Left forelimb (tissue), 1 donor: ENCODE measurements at places on chromosomes 11 and 22.

DNA sequence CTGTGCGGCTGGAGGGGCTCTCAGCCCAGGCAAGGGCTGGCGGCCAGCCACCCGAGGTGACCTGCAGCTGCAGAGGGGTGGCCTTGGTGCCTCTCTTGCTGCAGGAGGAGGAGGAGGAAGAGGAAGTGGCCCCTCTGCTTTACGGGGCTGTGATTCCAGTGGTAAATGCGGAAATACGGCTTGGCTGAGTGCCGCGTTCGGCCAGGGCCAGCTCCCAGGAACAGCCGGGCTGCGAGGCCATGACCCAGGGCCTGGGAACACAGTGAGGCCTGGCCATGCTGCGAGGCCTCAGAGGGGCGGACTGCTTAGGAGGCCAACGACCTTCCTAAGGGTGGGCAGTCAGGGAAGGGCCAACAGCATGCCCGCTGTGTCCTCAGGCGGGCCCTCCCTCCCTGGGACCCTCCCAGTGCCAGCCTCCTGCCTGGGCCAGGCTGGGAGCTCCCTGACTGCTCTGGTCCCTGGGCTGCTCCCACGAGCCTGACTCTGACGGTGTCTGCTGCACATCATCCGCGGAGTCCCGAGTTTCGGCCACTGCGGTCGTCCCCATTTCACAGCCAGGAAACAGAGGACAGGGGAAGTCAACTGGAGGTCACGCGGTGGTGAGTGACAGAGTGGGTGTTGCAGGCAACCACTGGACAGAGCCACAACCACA, 20.8 kb upstream of the PPARA start:
- DNase-seq, result no peak

- DNase-seq, result peak; percentile 52
Measured at GRCh38 chr11:117855912-117856651, 20.4 kb downstream of the FXYD6 start.

DNA sequence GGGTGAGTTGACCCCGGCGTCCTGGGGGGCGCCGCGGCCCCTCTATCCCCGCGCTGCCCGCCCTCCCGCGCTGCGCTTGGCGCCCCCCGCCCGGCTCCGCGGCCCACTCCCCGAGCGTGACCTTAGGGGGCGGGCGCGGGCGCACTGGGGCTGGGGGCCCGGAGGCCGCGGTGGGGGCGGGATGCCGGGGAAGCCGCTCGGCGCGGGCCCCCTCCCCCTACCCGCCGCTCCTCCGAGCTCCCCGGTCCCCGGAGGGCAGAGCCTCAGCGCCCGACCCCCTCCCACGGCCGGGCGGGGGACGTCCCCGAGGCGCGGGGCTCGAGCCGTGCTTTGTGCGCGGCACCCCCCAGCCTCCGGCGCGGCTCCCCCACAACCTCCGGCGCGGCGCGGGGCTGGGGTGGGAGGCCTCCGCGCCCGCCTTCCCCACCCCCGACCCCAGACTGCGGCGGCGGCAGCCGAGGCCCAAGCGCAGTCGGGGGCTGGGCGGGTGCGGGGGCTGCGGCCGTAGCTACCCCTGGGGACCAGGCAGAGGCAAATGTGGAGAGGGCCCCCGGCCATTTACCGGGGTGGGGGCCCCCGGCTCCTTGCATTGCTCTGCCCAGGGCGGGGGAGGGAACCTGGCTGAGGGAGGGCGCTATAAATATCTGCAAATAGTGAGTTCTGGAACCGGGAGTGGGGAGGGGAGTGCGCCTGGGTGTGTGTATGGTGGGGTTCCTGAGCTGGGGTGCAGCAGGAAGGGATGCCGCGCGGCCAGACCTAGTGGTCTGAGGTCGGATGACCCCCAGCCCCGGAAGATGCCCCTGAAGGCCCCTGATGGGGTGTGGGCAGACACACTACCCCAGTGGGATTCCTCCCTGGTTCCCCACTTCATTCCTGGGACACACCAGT, 988 bp downstream of the MGAT3 start:
- no peak for DNase-seq

- no peak for DNase-seq
Measured at GRCh38 chr11:121367001-121367843, 74.7 kb downstream of the SC5D start.

DNA sequence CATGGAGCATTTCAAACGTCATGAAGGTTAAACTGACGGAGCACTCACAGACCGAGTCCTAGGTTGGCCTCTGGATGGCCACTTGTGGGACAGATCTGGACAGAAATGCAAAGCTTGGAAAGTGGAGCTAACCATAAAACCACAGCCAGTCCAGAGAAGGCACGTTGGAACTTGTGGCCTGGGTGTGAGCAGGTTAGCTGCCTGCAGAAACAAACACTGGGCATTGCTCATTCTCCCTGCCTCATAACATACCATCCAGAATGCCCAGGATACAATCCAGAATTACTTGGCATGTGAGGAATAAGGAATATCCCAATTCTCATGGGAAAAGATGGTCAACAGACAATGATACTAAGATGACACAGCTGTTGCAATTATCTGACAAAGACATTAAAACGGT, 1005.0 kb downstream of the TBC1D22A start:
- no peak for DNase-seq

DNA sequence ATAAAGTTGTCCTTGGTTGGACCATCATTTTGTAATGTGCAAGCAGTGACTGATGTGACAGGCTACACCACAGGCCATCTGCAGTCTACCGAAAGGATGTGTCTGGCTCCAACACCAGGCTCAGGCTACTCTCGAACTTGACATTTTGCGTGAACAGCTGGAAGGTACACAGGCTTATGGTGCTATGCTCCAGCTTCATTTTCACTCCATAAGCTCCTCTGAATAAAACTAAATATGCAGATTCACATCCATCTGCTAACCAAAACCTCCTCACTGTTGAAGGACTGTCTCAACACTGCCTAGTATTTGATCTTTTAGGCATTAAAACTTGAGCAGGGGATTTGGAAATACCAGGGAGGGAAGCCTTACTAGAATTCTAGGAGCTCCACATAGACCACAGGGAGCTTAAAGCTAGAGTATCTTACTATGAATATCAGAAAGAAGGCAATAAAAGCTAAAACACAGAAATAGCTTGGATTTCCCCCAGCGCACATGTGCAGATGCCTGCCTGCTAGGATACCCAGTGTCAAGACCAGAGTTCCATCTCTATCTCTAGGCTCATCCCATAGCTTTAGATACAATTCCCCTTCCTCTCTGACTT, 383.9 kb upstream of the FAT3 start:
- no peak for DNase-seq

DNA sequence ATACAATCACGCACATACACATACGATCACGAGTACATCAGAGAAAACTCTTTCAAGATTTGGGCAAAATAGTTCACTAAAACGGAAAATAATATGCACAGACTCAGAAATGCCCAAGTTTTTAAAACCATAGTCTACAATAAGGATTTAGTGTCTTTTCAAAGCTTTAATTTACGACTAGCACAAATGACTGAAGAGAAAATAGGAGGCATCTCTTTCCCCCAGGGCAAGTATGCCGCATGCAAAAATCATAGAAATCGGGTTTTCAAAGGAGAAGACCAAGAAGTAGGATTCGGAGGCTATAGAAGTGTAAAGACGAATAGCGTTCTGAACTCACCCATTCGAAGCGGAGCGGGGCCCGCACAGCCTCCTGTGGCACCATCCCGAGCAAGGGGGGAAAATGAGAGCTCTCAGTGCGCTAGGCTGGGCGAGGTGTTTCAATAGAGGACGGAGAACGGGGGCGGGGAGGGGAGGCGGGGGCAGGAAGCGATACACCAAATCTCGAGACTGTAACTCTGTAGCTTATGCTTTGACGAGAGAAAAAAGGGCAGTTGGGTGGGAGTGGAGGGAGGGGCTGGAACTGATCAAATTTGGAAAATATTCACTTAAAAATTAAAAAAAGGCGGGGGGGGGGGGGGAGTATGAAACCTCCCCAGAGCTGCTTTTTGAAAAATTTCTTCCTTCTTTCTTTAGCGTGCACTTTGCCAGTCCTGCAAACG, 15.8 kb downstream of the BLID start:
- peak; percentile 88 for DNase-seq

DNA sequence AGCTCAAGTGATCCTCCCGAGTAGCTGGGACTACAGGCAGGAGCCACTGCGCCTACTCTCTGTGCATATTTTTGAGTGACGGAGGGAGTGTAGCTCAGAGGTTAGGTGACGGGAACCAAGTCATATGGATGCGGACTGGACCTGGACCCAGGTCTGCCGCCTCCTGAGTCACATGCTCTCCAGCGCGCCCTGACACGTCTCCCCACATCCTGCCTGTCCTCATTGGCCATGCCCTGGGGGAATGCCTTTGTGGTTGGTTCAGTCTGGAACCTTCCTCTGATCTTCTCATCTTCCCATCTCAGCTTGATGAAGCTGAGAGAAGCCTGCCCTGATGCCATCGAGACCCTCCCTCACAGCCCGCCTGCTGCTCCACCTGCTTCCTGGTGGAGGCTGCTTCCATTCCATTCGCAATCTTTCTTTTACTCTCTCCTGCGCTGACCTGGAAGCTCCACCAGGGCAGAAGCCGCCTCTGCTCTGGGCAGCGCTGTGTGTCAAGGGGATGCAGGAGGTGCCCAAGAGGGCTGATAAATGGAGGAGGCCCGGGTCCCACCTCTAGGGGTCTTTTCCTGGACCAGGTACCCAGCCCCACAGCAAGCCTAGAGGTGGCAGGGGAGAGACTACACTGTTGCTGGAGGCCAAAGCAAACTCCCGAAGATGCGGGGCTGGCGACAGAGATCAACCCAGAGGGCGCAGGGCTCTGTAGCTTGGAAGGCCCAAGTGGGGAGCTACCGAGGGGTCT, 13.9 kb upstream of the BAIAP2L2 start:
- DNase-seq, result no peak

GRCh38 chr11:61699737-61700160, 19.6 kb downstream of the DAGLA start:
- DNase-seq, result no peak

- peak; percentile 80 for DNase-seq
Measured at GRCh38 chr11:67277231-67277961, 11.1 kb downstream of the GRK2 start.

- no peak for DNase-seq
Measured at GRCh38 chr22:39026509-39027150, 5.7 kb downstream of the APOBEC3D start.

GRCh38 chr22:32810555-32811133, 9.1 kb downstream of the TIMP3 start:
- no peak for DNase-seq

GRCh38 chr11:19428206-19429002, 187.7 kb upstream of the E2F8 start:
- DNase-seq, result no peak
